Glutamatergic neuron (in vitro differentiated cells): ENCODE measurements at places on chromosomes 5 and 9.

DNA sequence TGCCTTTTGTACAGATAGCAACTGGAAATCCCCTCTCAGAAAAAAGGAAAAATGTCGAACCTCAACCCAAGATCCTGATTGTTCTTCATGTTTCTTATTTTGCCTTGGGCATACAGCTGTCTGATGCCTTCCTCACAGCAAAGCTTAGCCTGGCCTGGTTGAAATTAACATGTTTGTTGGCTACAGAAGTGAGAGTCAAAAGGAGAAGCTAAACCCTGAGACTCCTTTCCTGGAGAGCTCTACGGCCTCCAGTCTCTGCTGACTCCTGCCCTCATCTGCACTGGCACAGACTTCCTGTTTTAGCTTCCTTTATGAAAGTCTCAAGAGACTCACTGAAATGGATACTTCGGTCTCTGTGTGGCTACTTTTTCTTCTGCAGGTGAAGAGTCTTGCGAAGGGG lies 186.7 kb downstream of the PARP8 start:
- no peak overlapping the region for H3K27ac ChIP-seq
- no peak overlapping the region for H3K4me3 ChIP-seq
- no peaks in the 10 kb centered on the region for H3K36me3 ChIP-seq
- no peak for DNase-seq
- peaks cover 2% of the 10 kb centered on the region for H3K27me3 ChIP-seq
- no peaks in the 10 kb centered on the region for H3K4me1 ChIP-seq

GRCh38 chr9:2109069-2109650 lies 94.0 kb downstream of the SMARCA2 start:
- no peak for DNase-seq
- H3K36me3 ChIP-seq = no peaks in the 10 kb centered on the region
- H3K4me1 ChIP-seq = peaks cover 5% of the 10 kb centered on the region

- DNase-seq = no peak
- no peaks in the 10 kb centered on the region for H3K4me1 ChIP-seq
- no peak overlapping the region for H3K4me3 ChIP-seq
- H3K27ac ChIP-seq = no peak overlapping the region
Measured at GRCh38 chr5:118894709-118895108, 93.6 kb downstream of the DTWD2 start.

GRCh38 chr5:38447786-38448185 lies 108.7 kb downstream of the LIFR start:
- H3K4me1 ChIP-seq = peaks cover 5% of the 10 kb centered on the region
- no peak overlapping the region for H3K27ac ChIP-seq
- peaks cover 4% of the 10 kb centered on the region for H3K36me3 ChIP-seq
- DNase-seq = no peak

GRCh38 chr5:154176181-154176580 lies 14.4 kb upstream of the GALNT10 start:
- H3K27ac ChIP-seq = no peak overlapping the region
- no peak overlapping the region for H3K4me3 ChIP-seq
- H3K4me1 ChIP-seq = peaks cover 7% of the 10 kb centered on the region
- DNase-seq = no peak
- no peaks in the 10 kb centered on the region for H3K27me3 ChIP-seq

GRCh38 chr9:76591256-76591950 lies 132.4 kb downstream of the GCNT1 start:
- no peak for DNase-seq
- H3K27me3 ChIP-seq = no peaks in the 10 kb centered on the region
- H3K4me1 ChIP-seq = no peaks in the 10 kb centered on the region
- no peak overlapping the region for H3K27ac ChIP-seq

GRCh38 chr5:54663866-54664265 lies 146.3 kb downstream of the SNX18 start:
- no peaks in the 10 kb centered on the region for H3K4me1 ChIP-seq
- H3K4me3 ChIP-seq = no peak overlapping the region
- no peak for DNase-seq
- H3K27ac ChIP-seq = no peak overlapping the region
- peaks cover 8% of the 10 kb centered on the region for H3K36me3 ChIP-seq

- H3K4me3 ChIP-seq = no peak overlapping the region
- no peak for DNase-seq
- peaks cover 2% of the 10 kb centered on the region for H3K4me1 ChIP-seq
- peaks cover 1% of the 10 kb centered on the region for H3K27me3 ChIP-seq
- H3K36me3 ChIP-seq = no peaks in the 10 kb centered on the region
Measured at GRCh38 chr5:119631660-119632059, 2.3 kb downstream of the FAM170A start.

DNA sequence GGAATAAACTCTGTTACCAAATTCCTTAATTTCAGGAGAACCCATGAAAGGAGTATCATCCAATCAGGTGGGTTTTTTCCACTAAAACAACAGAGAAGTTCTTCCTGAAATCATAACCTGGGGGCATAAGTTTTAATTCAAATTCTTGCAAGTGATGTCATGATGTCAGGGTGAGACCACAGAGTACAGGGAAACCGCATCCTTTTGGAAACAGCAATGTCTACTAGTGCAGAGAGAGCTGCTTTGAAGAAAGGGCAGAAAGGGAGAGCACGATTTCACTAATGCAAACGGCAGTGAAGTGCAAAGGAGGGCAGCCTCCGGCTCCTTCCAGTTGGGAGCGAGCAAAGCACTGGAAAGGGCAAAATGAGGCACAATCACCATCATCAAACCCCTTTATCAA lies 20.6 kb upstream of the CMBL start:
- H3K4me3 ChIP-seq = no peak overlapping the region
- no peak for DNase-seq
- no peak overlapping the region for H3K27ac ChIP-seq
- H3K4me1 ChIP-seq = no peaks in the 10 kb centered on the region
- H3K27me3 ChIP-seq = peaks cover 8% of the 10 kb centered on the region

DNA sequence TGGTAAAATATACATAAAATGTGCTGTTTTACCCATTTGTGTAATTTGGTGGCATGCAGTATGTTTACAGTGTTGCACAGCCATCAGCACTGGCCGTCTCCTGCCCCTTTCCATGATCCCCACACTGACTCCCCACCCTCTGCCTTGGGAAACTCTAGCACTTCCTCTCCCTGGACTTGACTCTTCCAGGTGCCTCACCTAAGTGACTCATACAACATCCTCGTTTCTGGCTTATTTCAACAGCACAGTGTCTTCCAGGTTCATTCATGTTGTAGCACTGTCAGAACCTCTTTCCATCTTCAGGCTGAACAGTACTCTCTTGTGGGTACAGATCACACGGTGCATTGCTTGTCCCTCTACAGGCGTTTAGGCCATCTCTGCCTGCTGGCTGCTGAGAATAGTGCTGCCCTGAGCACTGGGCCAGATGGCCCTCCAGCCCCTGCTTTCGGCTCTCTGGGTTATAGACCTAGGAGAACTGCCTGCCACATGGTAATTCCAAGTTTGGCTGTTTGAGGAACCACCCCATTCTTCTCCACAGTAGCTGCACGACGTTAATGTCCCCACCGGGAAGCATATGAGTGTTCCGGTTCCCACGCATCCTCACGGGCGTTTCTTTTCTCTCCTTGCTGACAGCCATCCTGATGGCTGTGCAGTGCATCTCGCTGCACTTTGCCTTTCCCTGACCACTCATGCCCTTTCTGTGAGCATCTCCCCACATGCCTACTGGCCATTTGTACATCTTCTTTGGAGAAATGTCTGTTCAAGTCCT lies 211.8 kb downstream of the FANCC start:
- no peak overlapping the region for H3K4me3 ChIP-seq
- H3K4me1 ChIP-seq = peaks cover 38% of the 10 kb centered on the region
- H3K27me3 ChIP-seq = peaks cover 6% of the 10 kb centered on the region
- DNase-seq = no peak
- H3K36me3 ChIP-seq = peaks cover 4% of the 10 kb centered on the region
- peak overlapping the region; percentile 41 for H3K27ac ChIP-seq

- no peak overlapping the region for H3K27ac ChIP-seq
- peaks cover 3% of the 10 kb centered on the region for H3K4me1 ChIP-seq
- H3K36me3 ChIP-seq = no peaks in the 10 kb centered on the region
Measured at GRCh38 chr9:91678807-91679580, 255.4 kb upstream of the NFIL3 start.

DNA sequence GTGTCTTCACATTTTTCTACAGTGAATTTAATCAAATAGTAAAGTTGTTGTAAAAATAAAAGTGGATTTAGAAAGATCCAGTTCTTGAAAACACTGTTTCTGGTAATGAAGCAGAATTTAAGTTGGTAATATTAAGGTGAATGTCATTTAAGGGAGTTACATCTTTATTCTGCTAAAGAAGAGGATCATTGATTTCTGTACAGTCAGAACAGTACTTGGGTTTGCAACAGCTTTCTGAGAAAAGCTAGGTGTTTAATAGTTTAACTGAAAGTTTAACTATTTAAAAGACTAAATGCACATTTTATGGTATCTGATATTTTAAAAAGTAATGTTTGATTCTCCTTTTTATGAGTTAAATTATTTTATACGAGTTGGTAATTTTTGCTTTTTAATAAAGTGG lies 60.4 kb downstream of the MTAP start:
- H3K27me3 ChIP-seq = no peaks in the 10 kb centered on the region
- H3K27ac ChIP-seq = no peak overlapping the region
- no peaks in the 10 kb centered on the region for H3K4me1 ChIP-seq
- H3K36me3 ChIP-seq = peaks cover 8% of the 10 kb centered on the region
- no peak overlapping the region for H3K4me3 ChIP-seq
- DNase-seq = no peak

- H3K27ac ChIP-seq = no peak overlapping the region
- no peak overlapping the region for H3K4me3 ChIP-seq
- H3K36me3 ChIP-seq = no peaks in the 10 kb centered on the region
- no peaks in the 10 kb centered on the region for H3K27me3 ChIP-seq
Measured at GRCh38 chr9:75588808-75589207, 301.7 kb upstream of the PCSK5 start.

DNA sequence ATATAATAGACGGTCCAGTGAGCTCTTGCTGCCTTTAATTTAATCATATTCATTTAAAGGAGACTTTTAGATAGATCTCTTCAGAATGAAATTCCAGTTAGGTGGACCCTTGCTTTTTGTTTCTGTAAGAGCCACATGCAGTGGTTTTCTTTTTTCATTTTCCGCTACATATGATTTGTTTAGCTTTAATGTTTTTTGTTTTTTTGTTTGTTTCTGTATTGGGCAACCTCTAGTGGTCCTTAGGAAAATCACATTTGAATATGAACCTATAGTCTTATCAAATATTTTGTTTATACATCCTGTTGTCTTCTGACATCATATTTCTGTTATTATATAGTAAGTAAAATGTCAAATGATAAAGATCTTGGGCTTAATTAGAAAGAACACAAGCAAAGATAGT lies 150.8 kb downstream of the HACD4 start:
- no peaks in the 10 kb centered on the region for H3K36me3 ChIP-seq
- no peak for DNase-seq
- H3K4me1 ChIP-seq = no peaks in the 10 kb centered on the region
- H3K27me3 ChIP-seq = no peaks in the 10 kb centered on the region

DNA sequence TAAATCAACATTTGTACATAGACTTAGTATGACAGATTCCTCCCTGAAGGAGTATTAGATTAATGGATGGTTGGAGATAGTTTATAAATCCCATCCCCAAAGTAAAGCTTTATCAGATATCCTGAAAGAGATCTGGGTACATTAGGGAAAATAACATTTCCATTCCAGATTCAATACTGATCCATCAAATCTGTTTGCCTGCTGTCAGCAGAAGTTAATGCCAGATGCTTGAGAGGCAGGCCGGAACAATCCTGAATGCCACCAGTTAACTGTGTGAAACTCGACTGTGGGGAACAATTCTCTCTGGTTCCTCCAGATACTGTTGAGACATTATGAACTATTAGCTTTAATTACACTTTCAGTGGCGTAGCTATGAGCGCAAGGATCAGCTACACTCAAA lies 1166.8 kb downstream of the MAT2B start:
- H3K4me1 ChIP-seq = peaks cover 14% of the 10 kb centered on the region
- no peaks in the 10 kb centered on the region for H3K36me3 ChIP-seq
- H3K4me3 ChIP-seq = no peak overlapping the region

DNA sequence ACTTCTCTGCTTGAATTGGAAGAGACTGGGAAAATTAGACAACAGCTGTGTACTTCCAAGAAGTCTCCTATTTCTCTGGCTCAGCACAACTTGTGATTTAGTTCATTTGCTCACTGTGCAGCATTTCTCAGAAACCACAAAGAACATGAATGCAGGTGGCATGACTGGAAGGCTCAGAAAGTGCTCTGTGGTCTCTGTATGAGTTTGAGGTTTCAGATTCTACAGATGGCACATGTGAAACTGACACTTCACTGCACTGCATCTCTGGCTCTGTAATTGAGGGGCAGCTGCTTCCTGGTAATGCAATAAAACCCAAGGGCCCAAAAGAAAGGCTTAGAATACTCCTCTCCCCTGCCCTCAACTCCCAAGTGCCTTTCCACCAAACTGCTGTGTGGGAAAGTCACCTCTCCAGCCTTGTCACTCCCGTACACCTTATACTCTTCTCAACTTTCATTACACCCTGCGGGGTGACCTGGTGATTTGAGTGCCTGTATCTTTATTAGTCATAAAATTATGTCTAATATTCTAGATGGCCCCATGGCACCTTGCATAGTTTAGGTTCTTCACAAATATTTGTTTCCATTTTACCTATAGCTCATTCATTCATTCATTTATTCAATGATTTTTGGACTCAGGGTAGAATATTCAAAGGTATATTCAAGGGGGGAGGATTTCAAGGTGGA lies 82.5 kb downstream of the ESM1 start:
- DNase-seq = no peak
- H3K27me3 ChIP-seq = no peaks in the 10 kb centered on the region
- peak overlapping the region; percentile 14 for H3K4me3 ChIP-seq

- peaks cover 30% of the 10 kb centered on the region for H3K4me1 ChIP-seq
- H3K36me3 ChIP-seq = peaks cover 6% of the 10 kb centered on the region
- H3K4me3 ChIP-seq = peak overlapping the region; percentile 18
- DNase-seq = no peak
- H3K27ac ChIP-seq = peak overlapping the region; percentile 92
Measured at GRCh38 chr9:80157561-80157983, 585.8 kb downstream of the TLE4 start.

DNA sequence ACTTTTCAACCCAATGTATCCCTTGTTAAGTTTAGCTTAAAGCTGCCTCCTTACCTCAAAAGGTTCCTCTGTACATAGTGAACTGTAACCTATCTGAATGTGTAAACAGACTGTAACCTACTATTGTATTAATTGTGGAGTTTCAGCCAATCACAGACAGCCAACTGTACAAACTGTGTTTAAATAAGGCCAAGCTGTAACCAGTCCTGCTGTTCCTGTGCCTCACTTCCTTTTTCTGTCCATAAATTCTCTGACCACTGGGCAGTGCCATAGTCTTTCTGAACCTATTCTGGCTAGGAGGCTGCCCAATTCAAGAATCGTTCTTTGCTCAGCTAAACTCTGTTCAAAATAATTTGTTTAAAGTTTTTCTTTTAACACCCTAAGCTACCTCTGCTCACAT lies 74.7 kb upstream of the DAPK1 start:
- H3K4me1 ChIP-seq = peaks cover 7% of the 10 kb centered on the region
- H3K27me3 ChIP-seq = no peaks in the 10 kb centered on the region
- H3K4me3 ChIP-seq = no peak overlapping the region
- H3K27ac ChIP-seq = no peak overlapping the region

GRCh38 chr5:174325961-174326360 lies 280.5 kb downstream of the NSG2 start:
- H3K27me3 ChIP-seq = peaks cover 7% of the 10 kb centered on the region
- no peaks in the 10 kb centered on the region for H3K36me3 ChIP-seq
- H3K27ac ChIP-seq = no peak overlapping the region
- DNase-seq = no peak
- H3K4me3 ChIP-seq = no peak overlapping the region

GRCh38 chr5:96838201-96839070 lies 30.7 kb upstream of the ERAP1 start:
- no peaks in the 10 kb centered on the region for H3K27me3 ChIP-seq
- no peak for DNase-seq
- H3K4me3 ChIP-seq = no peak overlapping the region
- peaks cover 6% of the 10 kb centered on the region for H3K4me1 ChIP-seq
- H3K27ac ChIP-seq = no peak overlapping the region
